ENCODE measurements at places on chromosomes 7 and 10. TPM values are rescaled to one million over a fixed set of nuclear protein-coding genes. Genes with fewer than 3 reads are reported as not detected.

GRCh38 chr7:69115788-69116187 is 482.5 kb upstream of the AUTS2 start:
- DNase-seq = no peak

CYP3A4 gene
- total RNA-seq = not detected

- DNase-seq = no peak
These were observed 64.6 kb downstream of the COL13A1 start for GRCh38 chr10:69866246-69866687.

DNA sequence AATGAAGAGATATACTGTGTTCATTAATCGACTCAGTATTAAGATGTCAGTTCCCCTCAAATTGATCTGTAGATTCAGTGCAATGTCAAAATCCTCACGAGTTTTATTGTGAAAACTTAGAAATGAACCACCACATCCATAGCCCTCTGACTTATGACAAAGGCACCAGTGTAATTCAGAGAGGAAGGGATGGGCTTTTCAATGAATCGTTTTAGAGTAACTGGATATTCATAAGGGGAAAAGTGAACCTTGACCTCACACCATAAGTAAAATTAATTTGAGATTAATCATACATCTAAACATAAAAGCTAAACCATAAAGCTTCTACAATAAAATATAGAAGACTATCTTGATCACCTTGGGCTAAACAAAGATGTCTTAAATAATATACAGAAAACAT is 128.1 kb downstream of the ELFN1 start:
- no peak for DNase-seq

- no peak for DNase-seq
These were observed 30.7 kb upstream of the INPP5A start for GRCh38 chr10:132506711-132507408.

HOXA5 gene
- 7.5 TPM for total RNA-seq

DNA sequence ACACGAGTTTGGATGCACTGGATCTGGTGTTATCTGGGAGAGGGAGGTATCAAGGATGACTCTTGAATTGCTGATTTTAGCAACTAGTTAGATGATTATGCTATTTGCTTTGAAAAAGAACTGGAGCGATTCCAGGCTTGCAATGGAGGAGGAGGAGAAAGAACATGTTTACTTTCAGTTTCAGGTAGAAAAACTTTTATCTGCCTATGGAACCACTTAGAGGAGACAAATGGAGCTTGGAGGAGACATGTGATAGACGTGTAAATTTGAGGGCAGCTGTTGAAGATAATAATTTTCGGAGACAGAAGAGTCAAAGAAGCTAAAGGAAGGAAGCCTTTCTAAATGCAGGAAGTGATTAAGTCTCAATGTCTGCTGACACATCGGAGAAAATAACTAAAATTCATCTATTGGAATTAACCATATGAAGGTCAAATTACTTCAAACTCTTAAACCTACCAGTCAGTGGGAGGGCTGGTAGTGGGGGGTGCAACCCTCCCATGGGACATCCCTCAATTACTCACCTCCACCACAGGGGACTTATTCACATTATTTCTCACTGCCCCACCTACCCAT is 56.4 kb upstream of the GNAI1 start:
- DNase-seq = no peak

GRCh38 chr7:121330053-121330833 is 1.4 kb downstream of the WNT16 start:
- no peak for DNase-seq

DNA sequence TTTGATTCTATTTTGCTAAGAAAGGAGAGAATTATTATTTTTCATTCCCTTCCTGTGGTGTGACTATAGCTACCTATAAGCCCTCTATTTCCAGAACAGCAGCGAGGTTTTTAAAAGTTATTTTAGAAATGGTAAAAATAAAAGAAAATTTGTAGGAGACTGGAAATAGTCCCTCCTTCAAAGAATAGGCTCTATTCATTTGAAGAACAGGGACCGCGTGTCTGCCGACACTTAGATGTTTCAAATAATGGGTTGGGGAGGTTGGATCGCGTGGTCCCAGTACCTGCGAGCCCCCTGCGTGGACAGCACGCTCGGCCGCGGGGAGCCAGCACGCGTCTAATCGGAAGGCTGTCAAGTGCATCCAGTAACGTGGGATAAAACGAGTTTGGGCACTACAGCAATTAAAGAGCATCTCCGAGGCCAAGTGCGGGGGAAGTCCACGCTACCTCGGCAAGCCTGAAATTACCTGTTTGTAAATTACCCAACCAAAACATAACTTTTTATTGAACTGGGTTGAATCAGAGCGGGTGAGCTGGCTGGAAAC is 1.0 kb downstream of the CACNA2D1 start:
- no peak for DNase-seq

GRCh38 chr7:138030679-138031351 is 28.9 kb upstream of the CREB3L2 start:
- no peak for DNase-seq

GRCh38 chr10:131774681-131775085 is 126.1 kb upstream of the PPP2R2D start:
- no peak for DNase-seq

DNA sequence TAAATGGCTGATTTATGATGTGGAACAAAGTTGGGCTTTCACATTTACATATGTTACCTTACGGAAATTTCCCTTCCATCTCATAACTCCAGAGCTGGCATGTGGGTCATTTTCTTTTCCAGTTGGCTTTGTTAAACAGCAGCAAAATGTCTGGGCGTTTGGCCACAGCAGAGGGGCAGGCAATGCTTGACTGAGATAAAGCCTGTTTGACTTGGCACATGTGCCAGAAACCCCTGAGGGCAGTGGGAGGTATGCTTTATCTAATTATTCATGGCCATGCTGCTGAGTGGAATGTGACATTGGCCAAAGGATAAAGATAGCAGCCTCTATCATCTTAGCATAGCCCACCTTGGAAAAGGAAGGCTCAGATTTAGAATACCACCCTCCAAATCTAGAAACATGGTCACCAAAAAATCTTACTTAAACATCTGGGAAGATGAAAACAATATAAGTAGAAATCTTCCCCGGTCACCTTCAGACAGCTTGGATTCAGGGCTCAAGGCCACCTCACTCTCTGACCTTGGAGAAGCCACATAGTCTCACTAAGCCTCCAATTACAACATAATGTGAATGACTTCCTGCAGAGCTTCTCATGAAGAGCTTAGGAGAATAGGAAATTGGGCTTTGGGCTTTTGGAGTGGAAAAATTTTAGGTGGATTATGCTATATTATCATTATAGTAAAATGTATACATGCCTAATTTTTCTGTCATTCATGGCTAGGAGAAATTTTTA is 101.5 kb downstream of the GRM3 start:
- no peak for DNase-seq

UFSP1 gene
- 7.0 TPM for total RNA-seq

CHRM2 gene
- not detected for total RNA-seq

DNA sequence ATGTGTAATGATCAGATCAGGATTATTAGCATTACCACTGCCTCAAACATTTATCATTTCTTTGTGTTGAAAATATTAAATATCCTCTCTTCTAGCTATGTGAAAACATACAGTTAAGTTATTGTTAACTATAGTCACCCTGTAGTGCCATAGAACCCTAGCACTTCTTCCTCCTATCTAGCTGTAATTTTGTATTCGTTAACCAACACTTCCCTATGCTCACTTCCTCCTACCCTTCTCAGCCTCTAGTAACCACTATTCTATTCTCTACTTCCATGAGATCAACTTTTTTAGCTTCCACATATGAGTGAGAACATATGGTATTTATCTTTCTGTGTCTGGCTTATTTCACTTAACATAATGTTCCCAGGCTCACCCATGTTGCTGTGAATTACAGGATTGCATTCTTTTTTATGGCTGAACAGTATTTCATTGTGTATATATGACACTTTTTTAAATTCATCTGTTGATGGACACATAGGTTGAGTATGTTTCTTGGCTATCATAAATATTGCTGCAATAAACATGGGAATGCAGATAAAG is 132.7 kb upstream of the RHOBTB1 start:
- no peak for DNase-seq

DNA sequence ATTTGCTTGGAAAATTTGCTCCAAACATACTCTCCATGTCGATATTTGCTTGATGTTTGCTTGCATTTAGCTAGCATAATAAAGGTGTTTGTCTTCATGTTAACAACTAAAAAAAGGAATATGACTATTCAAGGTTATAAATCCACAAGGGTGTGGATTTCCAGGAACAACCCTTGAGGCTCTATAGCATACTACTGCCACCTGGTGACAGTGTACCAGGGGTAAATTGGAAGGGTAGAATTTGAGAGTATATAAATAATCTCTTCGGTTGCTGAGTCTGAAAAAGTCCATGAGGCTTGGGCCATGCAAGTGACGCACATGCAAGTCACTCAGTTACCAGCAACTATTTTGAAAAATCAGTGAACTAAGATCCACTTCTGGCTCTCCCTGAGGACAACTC is 68.4 kb downstream of the SLIT1 start:
- DNase-seq = no peak

DNA sequence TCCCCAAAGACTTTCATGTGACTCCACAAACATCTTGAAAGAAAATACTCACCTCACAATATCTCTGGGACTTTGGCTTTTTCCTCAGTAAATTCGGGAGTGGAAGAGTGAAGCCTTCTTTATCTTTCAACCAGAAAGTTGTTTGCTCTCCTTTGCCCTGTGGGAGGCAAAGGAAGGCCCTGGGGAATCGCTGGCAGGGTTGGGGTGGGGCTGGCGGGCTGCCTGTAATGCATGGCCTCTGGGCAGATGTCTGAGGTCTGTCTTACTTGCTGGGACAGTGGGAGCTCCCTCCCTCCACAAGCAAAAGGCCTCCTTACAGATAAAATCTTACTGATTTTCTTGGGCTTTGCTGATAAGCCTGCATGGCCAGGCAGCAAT is 24.9 kb downstream of the TECTB start:
- no peak for DNase-seq

DNA sequence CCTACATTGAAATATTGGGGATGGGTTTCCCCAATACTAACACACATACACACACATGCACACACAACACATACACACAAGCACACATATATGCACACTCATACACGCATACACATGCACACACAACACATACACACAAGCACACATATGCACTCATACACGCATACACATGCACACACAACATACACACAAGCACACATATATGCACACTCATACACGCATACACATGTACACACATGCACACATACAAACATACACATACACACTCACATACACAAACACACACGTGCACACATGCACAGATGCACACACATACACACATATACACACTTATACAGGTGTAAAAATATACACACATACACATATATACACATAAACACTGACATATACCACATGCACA is 127.4 kb upstream of the C7orf33 start:
- DNase-seq = no peak

EGFR gene
- total RNA-seq = 25.1 TPM

DNA sequence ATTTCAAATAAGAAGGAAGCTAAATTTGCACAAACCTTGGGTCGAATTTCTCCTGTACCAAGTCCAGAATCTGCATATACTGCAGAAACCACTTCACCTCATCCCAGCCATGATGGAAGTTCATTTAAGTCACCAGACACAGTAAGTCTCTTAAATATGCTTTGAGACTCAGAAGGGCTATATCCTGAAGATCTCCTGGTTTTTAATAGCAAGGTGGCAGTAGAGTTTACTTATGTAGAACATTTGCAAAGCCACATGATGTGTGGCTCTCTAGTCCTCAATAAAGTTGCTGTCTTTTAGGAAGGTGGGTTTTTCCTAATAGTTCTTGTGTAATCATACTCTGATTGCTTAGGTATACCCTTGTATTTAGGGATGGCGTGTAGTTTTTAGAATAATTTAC is 8.7 kb downstream of the DBF4 start:
- no peak for DNase-seq

GRM3 gene
- total RNA-seq = not detected

TUBAL3 gene
- 1.6 TPM for total RNA-seq

DNA sequence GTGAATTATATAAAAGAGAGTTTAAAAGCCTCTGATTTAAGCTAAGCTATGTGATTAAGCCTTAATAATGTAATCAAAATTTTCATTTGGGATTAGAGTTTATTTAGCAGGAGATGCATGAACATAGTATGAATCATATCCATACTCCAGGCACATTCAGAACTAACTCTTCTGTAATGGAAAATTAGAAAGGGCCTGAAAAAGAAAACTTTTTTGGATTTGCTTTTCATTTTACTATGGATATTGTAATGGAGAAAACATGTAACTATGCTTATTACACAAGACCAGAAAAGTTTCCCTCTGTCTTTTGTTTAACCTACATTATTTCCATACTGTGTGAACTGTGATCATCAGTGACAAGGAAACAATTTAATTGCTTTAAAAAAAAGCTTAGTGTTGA is 22.0 kb downstream of the TES start:
- no peak for DNase-seq

LRRC18 gene
- not detected for total RNA-seq

DNA sequence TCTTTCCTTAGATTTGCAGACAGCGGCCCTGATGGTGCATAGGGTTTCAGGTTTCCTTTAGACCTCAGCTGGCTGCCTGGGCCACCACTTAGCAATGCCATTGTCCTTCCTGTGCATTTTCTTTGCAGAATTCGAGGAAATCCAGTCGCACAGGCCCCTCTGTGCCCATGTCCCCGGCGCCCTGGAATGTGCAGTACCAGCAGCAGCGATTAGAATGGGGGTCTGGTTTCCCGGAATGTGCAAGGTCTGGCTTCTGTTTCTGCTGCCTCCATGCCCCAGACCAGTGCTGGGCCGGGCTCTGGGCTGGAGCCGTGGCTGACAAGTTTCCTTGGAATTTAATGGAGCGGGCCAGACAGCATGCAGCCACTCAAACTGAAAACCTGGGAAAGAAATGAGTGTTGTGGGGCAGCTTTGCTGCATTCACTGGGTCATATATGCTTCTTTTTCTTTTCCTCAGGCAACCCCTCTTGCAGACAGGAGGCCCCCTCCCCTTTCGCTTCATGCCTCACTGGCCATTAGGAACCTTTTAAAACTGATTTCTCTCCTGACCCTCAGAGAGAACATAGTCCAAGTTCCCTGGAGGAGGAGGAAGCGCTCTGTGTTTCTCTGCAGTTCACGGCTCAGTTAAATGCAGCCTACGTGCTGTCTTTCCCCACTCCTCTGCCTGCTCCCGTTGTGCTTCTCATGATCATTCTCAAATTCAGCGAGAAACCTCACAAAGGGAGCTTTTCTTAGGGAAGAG is 14.4 kb downstream of the HTRA1 start:
- no peak for DNase-seq

GRCh38 chr7:111098011-111098925 is 7.3 kb downstream of the LRRN3 start:
- peak; percentile 23 for DNase-seq

DNA sequence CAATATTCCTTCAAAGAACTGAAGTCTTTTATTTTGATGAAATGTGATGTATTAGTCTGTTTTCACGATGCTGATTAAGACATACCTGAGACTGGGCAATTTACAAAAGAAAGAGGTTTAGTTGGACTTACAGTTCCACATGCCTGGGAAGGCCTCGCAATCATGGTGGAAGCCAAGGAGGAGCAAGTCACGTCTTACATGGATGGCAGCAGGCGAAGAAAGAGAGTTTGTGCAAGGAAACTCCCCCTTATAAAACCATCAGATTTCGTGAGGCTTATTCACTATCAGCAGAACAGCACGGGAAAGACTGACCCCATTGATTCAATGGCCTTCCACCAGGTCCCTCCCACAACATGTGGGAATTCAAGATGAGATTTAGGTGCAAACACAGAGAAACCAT is 750.3 kb upstream of the KCND2 start:
- no peak for DNase-seq

- no peak for DNase-seq
These were observed 3.7 kb downstream of the METTL27 start for GRCh38 chr7:73838642-73839041.

Measured in NCI-H460 (cell line).